ENCODE measurements at places on chromosomes 3 and 15.

GRCh38 chr3:163878396-163878795 is 1199.9 kb downstream of the SI start:
- no peak for DNase-seq

DNA sequence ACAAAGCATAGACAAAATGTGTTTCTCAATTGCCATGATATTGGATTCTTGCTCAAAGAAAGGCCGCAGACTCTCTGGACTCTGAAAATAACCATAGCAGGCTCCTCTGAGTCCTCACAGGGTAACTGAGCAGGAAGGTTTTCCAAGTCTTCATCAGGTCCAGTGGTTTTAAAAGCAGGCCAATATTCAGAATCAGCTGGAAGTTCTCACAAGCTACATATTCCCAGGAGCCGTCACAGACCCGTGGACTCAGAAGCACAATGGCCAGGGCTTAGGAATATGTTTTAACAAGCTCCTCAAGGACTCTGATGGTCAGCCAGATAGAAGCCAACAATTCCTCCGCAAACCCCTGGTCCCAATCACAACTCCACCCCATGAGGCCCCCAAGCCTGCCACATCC is 256.1 kb upstream of the ADAMTS9 start:
- DNase-seq: no peak

DNA sequence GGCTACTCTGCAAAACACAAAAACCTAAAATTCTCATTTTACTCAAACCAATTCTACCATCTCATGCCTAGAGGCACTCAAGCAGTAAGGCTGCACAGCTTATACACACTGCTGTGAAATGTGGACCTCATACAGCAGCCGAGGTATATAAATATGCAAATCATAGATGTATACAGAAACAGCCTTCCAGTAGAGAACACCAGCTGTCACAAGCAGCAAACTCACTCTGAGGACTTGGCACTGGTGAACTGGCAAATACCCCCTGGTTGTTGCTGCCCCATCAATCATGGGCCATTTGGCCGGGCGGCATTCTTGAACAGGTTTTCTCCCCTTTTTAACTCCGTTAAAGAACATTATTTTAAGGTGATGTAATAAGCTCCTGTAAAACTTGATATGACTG is 378.0 kb downstream of the LSAMP start:
- no peak for DNase-seq

GRCh38 chr3:9503283-9503682 is 50.3 kb downstream of the LHFPL4 start:
- DNase-seq: peak; percentile 73

DNA sequence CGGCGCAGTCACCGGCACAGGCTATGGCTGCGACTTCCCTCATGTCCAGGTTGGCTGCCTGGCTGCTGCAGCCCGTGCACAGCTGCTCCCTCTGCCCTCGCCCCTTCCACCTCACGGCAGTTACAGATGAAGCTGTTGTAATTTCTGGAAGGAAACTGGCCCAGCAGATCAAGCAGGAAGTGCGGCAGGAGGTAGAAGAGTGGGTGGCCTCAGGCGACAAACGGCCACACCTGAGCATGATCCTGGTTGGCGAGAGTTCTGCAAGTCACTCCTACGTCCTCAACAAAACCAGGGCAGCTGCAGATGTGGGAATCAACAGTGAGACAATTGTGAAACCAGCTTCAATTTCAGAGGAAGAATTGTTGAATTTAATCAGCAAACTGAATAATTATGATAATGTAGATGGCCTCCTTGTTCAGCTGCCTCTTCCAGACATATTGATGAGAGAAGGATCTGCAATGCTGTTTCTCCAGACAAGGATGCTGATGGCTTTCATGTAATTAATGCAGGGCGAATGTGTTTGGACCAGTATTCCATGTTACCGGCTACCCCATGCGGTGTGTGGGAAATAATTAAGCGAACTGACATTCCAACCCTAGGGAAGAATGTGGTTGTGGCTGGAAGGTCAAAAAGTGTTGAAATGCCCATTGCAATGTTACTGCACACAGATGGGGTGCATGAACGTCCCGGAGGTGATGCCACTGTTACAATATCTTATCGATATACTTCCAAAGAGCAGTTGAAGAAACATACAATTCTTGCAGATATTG is 13.2 kb upstream of the GNB4 start:
- no peak for DNase-seq

GRCh38 chr3:185549122-185549521 is 3.3 kb downstream of the LIPH start:
- DNase-seq: peak; percentile 9

DNA sequence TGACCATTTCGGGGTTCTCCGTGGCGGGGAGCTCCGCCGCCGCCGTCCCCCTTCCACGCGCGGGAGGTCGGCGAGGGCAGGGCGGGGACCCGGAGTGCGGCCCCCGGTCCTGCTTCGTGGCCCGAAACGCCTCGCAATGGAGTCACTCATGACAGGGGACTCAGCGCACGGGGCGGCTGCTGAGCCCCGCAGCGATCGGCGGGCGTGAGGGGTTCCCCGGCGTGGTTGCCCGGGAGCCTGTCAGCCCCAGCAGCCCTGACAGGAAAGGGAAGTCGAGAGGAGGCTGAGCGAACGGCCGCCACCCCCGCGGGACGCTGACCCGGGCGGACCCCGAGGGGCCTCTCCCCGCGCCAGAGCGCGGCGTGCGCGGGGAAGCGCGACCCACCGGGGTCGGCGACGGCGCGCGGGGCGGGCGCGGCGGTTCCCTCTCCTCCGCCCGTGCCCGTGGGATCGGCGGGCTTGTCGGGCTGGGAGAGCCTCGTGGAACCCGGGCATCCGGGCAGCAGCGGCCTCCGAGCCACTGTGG is 564 bp upstream of the PIGZ start:
- DNase-seq: peak; percentile 26

DNA sequence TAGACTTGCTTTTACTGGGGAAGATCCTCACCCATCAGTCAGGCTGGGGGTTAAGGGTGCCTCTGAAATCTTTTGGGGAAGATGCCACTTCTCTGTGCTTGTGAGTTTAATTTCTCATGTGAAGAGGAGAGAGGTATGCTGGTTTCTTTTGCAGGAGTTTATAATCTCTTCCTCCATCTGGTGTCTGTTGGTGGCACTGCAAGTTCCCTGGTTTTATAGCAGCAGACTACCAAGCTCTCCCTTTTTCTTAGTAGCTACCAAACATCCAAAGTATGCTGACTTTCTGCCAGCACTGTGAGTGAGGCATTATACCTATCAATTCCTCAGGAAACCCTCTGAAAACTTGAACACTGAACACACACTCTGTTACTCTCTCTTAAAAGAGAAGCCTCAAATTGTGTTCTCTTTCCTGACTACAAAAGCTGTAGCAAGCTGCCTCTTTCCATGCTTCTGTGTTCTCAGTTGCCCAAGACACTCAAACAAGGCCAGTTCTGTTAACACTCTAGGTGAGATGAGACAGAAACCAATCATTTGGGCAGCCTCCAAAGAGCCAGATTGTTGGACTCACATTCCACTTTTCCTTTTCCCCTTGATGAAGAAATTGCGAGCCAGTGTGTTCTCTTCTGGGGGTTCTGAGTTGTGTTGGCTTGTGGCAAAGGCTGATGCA is 299.5 kb downstream of the GAP43 start:
- no peak for DNase-seq

DNA sequence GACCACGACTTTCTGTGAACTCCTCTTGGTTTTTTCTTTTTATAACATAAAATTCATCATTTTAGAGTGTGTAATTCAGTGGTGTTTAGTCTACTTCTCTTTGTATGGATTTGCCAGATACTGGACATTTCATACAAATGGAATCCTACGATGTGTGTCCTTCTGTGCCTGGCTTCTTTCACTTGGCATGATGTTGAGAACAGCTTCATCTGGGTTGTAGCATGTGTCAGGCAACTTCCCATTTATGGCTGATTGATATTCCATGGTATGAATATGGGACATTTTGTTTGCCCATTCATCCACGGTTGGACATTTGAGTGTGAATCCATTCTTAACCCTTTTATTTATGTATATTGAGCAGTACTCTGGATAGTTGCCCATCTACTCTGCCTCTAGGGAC is 82.7 kb upstream of the KLF13 start:
- DNase-seq: no peak

- no peak for DNase-seq
Measured at GRCh38 chr15:51046016-51046415, 48.7 kb downstream of the TNFAIP8L3 start.
